ENCODE measurements at places on chromosomes 7 and 10.

GRCh38 chr7:28855538-28856217, 102.5 kb downstream of the TRIL start:
- DNase-seq, result peak; percentile 69

DNA sequence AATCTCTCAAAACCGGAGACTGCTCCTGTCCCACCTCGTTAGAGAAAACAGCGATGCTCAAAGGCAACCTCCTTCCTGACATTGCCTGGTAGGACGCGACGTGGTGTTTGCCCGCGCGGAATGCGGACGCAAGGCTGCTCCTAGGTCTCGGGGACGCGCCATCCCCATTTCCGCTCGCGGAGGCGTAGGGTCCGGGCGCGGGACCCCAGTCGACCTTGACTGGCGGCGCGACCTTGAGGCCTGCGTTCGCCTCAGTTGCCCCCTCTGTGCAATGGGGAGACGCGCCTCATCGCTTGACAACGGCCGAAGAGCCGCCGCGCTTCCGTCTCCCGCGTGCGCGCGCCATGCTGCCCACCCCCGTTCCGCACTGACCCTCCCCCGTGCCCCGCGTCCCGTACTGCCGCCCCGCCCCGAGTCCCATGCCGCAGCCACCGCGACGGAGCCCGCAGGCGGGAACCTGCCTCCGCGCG, 412 bp upstream of the PPIA start:
- DNase-seq, result no peak

DNA sequence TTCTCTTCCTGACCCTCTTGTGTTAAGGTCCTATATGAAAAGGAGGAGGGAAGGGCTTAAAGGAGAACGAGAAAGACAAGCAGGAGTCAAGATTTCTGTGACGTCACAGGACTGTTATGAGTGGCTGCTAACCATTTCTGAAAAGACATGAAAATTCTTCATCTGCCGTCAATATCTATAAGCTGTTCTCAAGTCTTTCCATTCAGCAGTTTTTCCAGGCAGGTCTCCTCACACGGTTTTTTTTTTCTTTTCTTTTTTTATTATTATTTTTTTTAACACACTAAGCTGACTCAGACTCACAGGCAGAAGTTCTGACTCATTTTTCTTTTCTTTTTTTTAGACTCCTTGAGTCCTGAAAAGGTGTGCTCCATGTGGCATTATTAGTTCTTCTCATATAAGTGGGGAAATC, 72.0 kb downstream of the DGKI start:
- no peak for DNase-seq

GRCh38 chr7:129315960-129316359, 91.1 kb downstream of the AHCYL2 start:
- DNase-seq, result no peak

GRCh38 chr10:98030093-98030821, at the start of gene CRTAC1:
Gene CRTAC1 (minus strand): TSS chr10:98030621. CDS start chr10:98030472, 149 bp downstream.
- no peak for DNase-seq

DNA sequence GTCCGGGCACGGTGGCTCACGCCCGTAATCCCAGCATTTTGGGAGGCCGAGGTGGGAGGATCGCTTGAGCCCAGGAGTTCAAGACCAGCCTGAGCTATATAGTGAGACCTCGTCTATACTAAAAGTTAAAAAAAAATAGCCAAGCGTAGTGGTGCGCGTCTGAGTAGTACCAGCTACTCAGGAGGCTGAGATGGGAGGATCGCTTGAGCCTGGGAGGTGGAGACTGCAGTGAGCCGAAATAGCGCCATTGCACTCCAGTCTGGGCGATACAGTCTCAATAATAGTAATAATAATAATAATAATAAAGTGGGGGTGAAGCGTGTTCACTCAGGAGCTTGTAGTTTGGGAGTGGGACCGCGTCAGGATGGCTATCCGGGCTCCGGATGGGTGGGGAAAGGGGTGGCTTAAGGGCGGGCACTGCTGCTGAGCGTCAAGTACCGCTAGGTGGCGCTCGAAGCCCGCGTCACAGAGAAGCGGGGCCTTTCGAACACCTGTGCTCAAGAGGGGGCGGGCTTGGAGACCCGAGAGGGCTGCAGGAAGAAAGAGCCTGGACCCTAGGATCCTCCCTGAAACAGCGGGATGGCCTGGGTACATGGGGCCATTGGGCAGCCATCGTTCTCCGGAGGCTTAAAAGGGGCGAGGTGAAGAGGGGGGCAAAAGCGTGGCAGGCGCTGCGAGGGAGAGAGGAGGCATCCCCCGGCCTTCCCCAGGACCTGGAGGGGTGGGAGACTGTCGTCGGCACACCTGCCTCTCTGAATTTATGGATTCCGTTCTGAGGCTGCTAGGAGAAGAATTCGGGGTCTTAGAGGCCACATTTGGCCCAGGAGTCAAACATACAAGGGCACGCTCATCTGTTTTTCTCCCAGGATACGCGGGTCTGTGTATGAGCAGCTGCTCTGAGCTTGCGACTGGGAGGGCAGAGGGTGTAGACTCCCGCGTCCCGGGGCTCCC, 14.5 kb downstream of the LBX1 start:
- no peak for DNase-seq

DNA sequence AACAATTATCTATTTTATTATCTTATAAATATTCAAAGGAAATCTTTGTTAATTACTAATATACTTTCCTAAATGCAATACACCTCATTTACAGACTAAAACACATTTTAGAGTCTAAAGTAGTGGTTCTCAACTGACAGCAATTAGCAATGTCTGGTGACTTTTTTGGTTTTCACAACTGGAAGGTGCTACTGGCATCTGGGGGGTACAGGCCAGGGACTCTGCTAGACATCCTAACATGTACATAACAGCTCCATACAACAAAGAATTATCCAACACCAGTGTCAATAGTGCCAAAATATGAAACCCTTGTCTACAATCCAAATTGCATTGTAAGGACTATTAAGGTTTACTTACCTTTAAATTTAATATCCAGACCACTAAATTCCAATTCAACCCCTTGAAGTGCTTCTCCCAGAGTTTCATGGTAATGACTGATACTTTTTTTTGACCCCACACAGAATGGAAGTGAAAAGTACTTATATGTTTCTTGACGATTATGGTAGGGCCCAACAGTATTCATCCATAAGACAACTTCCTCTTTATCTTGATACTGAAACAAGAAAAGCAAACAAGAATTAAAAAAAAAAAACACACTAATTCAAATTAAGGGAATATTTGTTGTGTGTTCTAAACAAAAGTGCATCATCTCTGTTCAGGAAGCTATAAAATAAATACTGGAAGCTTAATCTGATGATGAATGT, 10.4 kb downstream of the TM9SF3 start:
- DNase-seq, result no peak

- DNase-seq, result no peak
Observed at GRCh38 chr7:103717574-103717973, 271.6 kb upstream of the SLC26A5 start.

- DNase-seq, result no peak
Observed at GRCh38 chr7:47318395-47319182, 263.3 kb downstream of the TNS3 start.

- DNase-seq, result no peak
Observed at GRCh38 chr7:37212556-37212955, 236.1 kb downstream of the ELMO1 start.

- peak; percentile 22 for DNase-seq
Observed at GRCh38 chr10:93816123-93816747, 58.5 kb downstream of the LGI1 start.

- DNase-seq, result no peak
Observed at GRCh38 chr10:66071907-66072306, 853.9 kb upstream of the LRRTM3 start.

DNA sequence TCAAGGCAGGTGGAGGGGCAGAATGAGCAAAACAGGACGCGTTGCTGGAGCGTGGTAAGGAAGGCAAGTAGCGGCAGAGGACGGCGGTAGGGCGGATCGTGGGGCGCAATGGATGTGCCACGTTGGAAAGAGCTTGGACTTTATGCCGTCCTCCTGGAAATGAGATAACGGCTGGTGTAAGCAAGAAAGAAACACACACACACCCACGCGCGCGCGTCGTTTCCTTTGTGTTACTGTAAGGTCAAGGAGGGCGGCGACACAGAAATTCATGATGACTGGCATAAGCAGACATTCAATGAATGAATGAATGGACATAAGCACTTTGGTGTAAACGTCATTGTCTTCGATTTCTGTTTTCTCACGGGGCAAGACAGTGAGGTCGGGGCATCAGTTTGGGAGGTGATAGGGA, 683 bp upstream of the ENTPD7 start:
- DNase-seq, result no peak

- no peak for DNase-seq
Observed at GRCh38 chr10:110158051-110159005, 49.1 kb upstream of the MXI1 start.

- no peak for DNase-seq
Observed at GRCh38 chr10:86715836-86716235, 40.6 kb upstream of the BMPR1A start.

DNA sequence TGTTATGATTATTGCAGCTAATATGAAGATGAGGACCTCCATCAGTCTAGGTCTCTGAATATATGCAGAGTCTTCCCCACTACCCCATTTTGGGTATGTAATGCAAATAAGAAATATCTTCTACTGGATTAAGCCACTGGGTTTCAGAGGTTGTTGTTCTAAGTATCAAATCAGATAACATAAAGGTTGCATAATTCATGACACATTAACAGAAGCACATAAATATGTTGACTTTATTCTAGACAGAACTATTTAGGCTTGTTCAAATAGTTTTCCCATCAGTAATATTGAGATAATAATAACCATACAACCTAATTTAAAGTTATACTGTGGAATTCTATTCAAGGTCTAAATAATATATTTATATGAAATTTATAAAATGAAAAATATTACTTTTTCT, 157.1 kb downstream of the ETV1 start:
- DNase-seq, result no peak

DNA sequence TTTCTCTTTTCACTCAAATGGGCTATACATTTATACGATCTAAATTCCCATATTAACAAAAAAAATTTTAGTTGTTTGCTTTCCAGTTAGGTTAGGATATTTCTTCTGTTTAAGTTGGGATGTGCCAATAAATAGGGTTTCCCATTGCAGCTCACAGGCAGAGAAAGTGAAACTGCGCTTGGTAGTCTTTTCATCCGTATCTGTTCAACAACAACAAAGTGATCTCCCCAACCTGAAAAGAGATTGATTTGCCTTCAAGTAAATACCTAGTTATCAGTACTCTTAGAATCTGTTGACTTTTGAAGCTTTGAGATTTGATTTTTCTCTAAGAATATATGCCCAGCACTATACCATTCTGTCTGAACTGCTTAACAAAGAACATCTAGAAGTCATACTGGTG, 143.4 kb downstream of the DYNC1I1 start:
- no peak for DNase-seq

- DNase-seq, result no peak
Observed at GRCh38 chr7:117683430-117684175, 189.6 kb downstream of the CTTNBP2 start.

DNA sequence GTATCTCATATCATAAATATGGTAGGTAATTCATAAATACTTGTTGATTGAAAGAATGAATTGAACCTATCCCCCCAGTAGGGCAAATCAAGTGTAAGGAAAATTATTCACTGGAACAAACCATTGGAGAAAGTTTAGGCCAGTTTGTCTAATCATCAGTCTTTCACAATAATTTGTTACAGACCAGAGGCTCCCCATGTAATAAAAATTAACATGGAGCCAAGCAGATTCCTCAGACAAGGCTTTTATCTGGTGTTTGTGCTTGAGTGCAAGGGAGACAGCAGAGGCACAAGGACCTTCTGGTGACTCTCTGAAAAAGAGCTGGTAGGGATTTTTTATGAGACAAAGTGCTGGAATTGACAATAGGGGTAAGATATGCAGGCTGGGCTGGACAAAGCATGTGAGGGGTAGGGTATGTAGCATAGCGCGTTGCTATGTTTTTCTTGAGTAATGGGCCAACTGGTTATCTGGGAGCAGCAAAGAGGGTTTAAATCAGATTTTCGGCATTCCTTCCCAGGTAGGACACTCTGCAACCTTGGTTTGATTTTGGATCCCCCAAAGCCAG, 7.8 kb upstream of the PANK1 start:
- no peak for DNase-seq

- no peak for DNase-seq
Observed at GRCh38 chr10:5638494-5638893, 27.9 kb downstream of the ASB13 start.

DNA sequence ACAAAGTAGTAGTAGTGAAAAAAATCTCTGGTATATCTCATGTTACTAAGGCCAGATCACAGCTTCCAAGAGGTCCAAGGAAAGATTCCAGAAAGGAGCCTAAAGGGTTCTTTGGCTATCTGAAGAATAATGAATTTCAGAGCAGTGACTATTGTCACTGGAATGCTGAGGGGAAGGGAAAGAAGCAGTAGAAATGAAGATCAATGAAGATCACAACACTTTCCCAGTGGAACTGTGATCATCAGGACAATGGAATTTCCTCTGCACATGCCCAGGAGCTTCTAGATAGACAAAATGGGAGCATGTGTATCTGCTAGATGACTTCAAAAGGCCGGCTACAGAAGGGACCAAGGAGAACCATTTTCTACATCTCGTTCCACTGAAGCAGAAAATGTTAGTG, 219.5 kb upstream of the PHYHIPL start:
- no peak for DNase-seq

DNA sequence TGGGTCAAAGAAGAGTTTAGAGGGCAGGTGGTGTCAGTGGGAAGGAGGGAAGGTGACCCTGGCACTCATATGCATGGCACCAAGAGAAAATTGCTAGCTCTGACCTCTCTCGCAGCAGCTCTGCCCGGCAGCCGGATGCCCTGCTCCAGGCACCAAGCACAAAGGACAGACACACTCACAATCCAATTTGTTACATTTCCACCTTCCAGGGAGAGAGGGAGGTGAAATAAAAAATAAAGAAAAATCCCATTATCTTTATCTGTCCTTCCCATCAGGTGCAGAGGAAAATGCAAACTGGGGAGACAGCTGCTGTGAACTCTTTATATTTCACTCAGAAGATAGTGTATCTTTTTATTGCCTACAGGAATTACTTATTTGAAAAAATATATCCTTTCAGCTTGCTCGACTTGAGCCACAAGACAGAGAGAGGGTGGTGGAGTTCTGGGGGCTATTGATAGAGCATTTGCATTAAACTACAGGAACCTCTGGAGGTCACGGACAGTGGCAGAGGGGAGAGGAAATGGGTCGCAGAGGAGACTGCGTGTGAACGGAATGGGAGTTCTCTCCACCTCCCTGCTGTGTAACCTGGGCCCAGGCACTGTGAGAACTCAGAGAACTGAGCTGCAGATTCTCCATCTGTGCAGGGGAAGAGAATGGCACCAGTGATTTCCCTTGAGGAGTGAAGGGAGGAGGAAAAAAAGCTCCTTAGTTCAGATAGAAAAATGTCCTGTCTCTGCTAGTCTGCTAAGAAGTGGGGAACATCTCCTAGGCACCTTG, 421.4 kb downstream of the PLXNA4 start:
- DNase-seq, result no peak
